ENCODE measurements at places on chromosomes 11 and 22.

GRCh38 chr11:9616042-9616675, 42.7 kb downstream of the WEE1 start:
- DNase-seq = no peak

DNA sequence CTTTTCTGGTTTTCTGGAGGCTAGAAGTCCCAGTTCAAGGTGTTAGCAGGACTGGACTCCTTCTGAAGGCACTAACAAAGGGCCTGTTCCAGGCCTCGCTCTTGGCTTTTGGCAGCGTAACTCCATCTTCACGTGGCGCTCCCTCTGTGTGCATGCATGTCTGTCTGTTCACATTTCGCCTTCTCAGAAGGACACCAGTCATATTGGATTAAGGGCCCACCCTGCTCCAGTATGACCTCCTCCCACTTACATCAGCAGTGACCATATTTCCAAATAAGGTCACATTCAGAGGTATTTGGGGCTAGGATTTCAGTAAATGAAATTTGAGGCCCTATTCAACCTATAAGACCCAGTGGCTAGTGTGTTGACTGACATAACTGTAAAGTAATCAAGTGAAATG, 20.0 kb downstream of the APLP2 start:
- DNase-seq = no peak

GRCh38 chr11:65793625-65794400, 7.0 kb downstream of the OVOL1 start:
- DNase-seq = peak; percentile 65

DNA sequence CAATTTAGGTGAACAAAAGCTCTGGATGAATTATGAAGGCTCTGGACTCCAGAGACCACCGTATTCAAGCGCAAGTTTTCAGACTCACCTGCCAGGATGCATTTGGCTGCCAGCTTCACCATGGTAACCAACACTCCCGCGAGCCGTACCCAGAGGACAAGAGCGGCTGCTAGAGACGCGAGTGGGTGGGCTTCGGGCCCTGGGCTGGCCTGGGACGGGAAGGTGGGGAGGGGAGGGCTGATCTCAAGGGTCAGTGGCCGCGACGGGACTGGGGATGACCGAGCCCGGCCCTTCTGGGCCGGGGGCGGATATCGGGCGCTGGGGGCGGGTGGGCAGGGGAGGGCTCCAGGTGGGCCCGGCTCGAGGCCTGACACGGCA, 344 bp downstream of the IFT27 start:
- DNase-seq = peak; percentile 47

DNA sequence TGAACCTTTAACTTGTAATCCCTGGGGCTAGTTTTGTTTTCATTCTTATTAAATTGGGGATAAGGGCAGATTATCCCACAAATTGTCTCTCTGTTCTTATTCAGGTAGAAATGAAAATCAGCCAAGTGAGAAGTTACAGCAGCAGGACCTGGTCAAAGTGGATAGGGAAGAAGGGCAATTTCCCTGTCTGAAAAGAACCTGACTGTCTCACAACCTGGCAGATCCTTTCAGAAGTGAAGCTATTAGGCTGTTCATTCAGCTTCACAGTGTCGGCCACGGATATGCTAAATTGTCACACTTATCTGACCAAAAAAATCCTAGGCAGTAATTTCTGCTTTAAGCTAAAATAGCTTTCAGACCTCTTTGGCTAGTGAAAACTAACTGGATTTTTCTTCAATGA, 712.6 kb upstream of the ANO5 start:
- no peak for DNase-seq

DNA sequence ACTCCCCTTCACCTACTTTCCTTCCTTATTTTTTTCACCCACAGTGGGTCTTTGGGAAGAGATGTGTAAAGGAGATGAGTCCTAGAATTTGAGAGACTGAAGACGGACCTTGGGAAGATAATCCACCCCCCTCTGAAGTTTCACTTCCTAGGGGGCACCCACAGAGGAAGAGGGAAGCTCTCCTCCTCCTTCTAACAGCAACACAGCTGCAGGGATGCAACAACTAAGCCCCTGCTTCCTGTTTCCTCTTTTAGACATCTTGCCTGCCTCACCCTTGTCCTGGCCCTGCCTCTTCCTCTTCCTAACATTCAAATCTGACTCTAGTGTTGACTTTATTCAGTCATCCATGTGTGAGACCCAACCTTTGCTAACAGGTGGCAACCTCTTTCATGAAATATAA, 424.6 kb downstream of the BUD13 start:
- no peak for DNase-seq

- DNase-seq = peak; percentile 91
These were observed 46.2 kb downstream of the WNT11 start for GRCh38 chr11:76159983-76160661.
